Bronchial epithelial cell (primary cell): ENCODE measurements at places on chromosomes 5 and 9. TPM values are rescaled to one million over a fixed set of nuclear protein-coding genes. Genes with fewer than 3 reads are reported as not detected.
A peak's percentile ranks its signal among the peaks of the same experiment; 100 is the strongest.

C9orf153 gene
- 0.26 TPM in 2 replicates for total RNA-seq

SARDH gene
- total RNA-seq: under 0.01 and 0.26 TPM in 2 replicates

PCDHGA12 gene
- total RNA-seq: 0.79 and 1.4 TPM in 2 replicates

GPR21 gene
- total RNA-seq: 1.3 and 1.8 TPM in 2 replicates

GABRA1 gene
- not detected in 2 replicates for total RNA-seq

LCN9 gene
- not detected in 2 replicates for total RNA-seq

ABCA1 gene
- total RNA-seq: 34.2 and 40.6 TPM in 2 replicates

RANBP3L gene
- total RNA-seq: not detected in 2 replicates

IFNA21 gene
- total RNA-seq: not detected in 2 replicates

ARAP3 gene
- total RNA-seq: 3.7 and 4.0 TPM in 2 replicates

ATOSB gene
- total RNA-seq: 10.3 and 12.2 TPM in 2 replicates

SLC4A9 gene
- 0.38 TPM in 1 of 2 replicates, not detected in the other for total RNA-seq

GRCh38 chr5:68181039-68181599, 34.4 kb upstream of the PIK3R1 start:
- DNase-seq: no peak

DNA sequence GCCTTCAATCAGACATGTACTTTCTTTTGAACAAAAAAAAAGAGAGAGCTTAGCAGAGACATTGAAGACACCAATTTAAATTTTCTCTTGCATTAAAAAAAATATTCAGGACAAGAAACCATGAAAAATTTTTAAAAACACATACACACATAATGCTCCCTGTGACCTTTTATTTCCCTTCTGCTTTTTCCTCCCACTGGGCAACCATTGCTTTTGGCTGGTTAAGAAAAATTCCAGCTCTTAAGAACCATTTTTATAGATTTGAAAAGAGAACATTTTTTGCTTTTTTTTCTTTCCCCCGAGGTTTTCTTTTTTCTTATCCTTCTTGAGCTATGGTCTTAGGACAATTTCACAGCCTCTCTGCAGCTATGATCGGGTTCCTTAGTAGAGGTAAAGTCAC, 6.1 kb upstream of the HMHB1 start:
- no peak for DNase-seq

GRCh38 chr5:83513491-83513890, 41.9 kb downstream of the VCAN start:
- no peak for DNase-seq

GRCh38 chr5:152329207-152329606, 75.9 kb downstream of the NMUR2 start:
- DNase-seq: peak; percentile 16

GRCh38 chr9:84953797-84954705, 284.5 kb downstream of the NTRK2 start:
- peak; percentile 64 for DNase-seq

- no peak for DNase-seq
These were observed 567.7 kb downstream of the MAT2B start for GRCh38 chr5:164073081-164073480.

DNA sequence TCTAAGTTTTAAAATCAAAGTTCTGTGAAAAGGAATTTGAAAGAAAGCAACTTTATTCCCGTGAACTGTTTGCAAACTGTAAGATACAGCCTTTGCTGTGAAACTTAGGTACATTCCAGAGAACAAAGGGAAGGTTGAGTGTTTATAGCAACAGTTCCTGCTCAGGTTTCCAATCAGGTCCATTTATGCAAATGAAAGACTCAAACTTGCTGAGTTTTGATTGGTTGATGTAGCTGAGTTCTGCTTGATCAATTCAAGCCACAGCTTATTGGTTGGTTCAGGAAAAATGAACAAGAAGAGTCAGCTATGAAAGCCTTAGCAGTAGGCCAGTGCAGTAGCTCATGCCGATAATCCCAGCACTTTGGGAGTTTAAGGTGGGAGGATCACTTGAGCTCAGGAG, 37.9 kb downstream of the SLC27A6 start:
- DNase-seq: peak; percentile 58

GRCh38 chr9:504921-505740, 290.5 kb downstream of the DOCK8 start:
- no peak for DNase-seq

DNA sequence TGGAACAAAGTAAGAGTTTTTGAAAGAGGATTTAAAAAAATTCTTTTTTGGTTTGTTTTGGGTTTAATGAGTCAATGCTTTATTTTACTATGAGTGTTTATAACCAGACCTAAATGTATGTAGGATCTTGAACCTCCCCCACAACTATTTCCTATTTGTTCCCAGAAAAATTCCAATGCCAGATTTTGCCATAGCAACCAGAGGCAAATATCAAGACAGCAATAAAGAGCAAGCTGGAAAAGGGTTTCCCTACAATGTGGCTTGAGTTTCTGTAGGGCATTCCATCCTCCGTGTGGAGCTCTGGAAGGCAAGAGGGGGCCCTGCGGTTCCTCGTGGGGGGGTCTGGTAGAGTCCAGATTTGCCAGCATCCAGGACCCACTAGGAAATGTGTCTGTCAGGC, 27.8 kb upstream of the GDNF start:
- DNase-seq: no peak

DNA sequence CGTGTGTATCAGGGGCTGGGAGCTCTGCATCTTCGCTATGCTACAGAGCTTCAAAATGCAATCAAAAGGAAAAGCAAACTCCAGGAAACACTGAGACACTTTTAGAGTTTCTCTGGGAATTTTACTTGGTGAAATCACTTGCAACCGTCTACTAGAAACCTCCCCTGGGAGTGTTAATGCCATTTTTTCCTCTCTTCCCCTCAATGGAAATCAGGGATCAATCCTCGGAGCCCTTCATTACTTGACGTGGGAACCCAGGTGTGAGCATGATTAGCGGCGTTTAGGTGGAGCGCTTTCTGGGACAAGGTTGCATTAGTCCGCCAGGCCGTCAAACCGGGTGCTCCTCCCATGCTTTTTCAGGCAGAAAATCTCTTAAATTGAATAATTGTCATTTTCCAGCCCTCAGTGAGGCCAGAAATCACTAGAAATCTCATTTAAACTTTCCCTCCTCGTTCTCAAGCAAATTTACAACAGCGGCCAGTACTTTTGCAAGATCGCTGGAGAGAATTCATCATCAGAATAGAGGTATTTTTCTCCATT, 191.3 kb downstream of the IRX1 start:
- DNase-seq: no peak

- DNase-seq: no peak
These were observed 5.9 kb downstream of the MED22 start for GRCh38 chr9:133342069-133342406.

DNA sequence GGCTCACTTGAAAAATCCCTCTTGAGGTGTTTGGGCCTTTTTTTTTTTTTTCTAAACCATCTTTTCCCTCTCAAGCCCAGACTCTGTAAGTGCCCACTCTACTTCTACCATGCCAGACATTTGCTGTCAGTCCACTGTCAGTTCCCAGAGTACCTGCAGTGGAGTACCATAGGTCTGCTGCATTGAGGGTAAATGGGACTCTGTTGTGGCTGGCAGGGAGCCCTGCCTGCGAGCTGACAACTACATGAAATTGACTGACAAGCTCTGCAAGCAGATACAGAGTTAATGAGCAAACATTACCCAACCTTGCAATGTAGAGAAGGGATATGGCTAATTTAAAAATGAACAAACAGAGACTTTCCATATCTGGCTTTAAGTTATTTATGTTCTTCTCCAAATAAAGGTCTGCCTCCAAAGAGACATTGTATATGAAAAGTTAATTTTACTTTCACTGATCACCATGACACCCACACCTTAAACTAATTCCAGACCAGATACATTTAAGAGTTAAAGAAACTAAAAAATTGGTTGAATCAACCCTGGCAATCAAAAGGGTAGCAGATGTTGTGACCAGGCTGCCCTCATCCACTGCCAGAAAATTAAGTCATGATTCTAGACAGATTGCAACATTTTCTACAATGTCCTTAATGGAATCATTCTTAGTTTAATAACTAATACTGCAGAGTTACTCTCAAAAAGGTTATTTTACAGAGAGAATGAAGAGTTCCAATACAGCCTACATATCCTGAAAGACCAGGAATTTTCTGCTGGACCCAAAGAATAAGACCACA, 100.4 kb upstream of the PAM start:
- DNase-seq: no peak

- DNase-seq: no peak
These were observed 16.7 kb upstream of the NEURL1B start for GRCh38 chr5:172624083-172624995.

DNA sequence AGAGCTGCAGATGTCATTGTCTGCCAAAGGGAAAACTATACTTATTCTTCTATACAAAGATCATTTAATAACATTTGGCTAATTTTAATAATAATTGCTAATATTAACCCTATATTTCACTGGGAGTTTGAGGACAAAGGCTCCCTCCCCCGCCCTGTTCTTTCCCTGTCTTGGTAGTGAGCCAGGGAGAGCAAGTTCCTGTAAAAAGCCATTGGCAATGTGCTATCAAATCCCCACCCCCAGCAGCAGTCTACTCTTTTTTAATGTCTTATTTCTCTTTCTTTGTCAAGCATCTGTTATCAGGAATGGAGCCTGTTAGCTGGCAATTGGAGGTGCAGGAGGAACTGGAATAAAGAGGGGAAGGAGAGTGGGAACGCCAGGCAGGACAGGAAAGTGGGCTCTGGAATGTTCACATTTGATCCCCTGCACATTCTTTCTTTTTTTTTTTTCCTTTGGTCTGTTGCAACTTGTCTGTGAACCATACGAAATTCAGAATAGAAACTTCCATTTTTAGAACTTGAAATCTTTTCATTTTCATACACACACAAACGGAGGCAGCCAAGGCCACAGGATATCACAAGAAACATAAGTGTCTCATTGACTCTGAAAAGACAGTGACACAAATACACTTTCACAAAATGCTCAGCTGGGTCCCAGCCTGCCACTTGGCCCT, 664.8 kb upstream of the ZNF608 start:
- peak; percentile 68 for DNase-seq

- peak; percentile 41 for DNase-seq
These were observed 65.7 kb upstream of the FANCC start for GRCh38 chr9:95383185-95383676.

DNA sequence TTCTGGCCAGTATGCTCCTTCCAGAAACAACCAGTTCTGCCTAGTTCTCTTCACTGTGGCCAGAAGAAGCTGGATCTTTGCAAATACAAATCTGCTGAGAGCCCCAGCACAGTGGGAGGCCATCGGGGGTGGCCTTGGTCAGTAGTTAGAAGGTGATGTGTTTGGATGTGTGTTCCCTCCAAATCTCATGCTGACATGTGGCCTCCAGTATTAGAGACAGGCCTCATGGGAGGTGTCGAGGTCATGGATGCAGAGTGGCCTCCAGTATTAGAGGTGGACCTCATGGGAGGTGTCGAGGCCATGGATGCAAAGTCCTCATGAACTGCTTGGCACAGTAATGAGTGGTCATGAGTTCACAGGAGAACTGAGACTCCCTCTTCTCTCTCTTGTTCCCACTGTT, 7.6 kb upstream of the IRX2 start:
- no peak for DNase-seq

- no peak for DNase-seq
These were observed 571.3 kb upstream of the TLE4 start for GRCh38 chr9:79000230-79001002.

- peak; percentile 79 for DNase-seq
These were observed 35.5 kb downstream of the PIP5K1B start for GRCh38 chr9:68740561-68740960.

DNA sequence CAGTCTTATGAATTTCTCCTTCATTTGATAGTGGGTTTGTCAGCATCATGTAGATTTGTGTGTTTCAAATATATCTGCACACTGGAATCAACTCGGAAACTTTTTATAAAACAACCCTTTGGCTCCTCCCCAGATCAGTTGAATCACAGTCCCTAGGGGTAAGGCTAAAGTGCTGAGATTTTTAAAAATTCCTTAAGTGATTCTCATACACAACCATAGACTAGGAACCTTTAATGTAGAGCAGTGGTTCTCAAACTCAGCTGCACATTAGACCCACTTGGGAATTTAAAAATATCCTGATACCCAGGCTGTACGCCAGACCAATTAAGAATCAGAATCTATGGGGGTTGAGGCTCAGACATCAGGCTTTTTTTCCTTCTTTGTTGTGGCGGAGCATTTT, 17.5 kb upstream of the JAK2 start:
- DNase-seq: no peak

DNA sequence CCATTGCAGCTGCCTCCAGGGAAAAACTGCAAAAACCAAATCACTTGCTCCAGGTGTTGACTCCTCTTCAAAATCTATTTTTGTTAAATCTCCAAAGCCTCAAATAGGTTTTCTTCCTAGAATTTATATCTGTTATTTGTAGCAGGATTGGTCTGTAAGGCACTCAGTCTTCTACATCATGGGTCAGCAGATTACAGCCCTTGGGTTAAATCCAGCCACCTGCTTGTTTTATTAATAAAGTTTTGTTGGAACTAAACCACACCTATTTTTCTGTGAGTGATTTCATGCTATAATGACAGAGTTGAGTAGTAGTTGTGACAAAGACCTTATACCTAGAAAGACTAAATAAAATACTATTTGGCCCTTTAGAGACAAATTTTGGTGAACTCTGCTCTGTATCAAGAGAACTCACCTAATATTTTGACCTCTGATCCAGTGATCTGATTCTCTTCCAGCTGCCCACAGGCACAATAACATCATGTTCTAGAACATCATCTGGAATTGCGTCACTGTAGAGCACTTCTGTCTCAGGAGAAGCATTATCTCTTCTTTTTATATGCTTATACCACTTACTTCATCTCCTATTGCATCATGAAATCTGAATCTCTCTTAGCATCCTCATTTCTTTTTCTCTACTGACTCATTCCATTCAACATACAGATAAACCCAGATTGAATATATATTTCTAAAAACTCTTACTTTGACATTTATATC, 130.1 kb downstream of the RPS23 start:
- DNase-seq: peak; percentile 54

GRCh38 chr5:116237917-116238500, 153.2 kb downstream of the COMMD10 start:
- peak; percentile 9 for DNase-seq

- no peak for DNase-seq
These were observed 20.9 kb upstream of the OR5C1 start for GRCh38 chr9:122767817-122768216.

GRCh38 chr9:89789922-89790510, 185.2 kb downstream of the GADD45G start:
- DNase-seq: no peak
